T-cell (primary cell): ENCODE measurements at places on chromosomes 12 and 14. TPM values are rescaled to one million over a fixed set of nuclear protein-coding genes. Genes with fewer than 3 reads are reported as not detected.

GNPTAB gene
- total RNA-seq, result 44.9 TPM

DNA sequence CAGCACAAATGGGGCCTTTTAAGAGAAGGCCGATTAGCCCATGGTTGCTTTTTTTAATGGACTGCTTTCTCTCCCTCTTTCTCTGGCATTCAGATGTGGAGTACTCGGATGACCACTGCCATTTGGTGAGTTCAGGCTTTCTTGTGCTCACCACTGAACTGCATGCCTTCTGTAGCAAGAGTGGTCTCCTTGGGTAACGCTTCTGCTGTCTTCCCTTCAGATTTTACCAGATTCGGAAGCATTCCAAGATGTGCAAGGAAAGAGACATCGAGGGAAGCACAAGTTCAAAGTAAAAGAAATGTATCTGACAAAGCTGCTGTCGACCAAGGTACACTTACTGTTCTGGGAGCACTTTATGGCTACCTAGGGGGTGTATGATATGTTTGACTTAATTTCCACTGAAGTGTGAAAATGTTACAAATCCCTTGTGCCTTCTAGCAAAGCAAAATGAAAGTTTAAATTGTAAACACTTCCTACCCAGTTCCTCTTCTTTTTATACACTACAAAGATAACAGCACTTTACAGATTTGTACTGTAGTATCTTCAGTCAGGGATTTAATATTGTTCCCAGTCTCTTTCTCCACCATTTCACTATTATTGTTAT is 148.8 kb downstream of the PLXNC1 start:
- DNase-seq, result no peak
- no peak overlapping the region for H3K4me3 ChIP-seq
- H3K27ac ChIP-seq, result no peak overlapping the region
- peaks cover 62% of the 10 kb centered on the region for H3K36me3 ChIP-seq

DNA sequence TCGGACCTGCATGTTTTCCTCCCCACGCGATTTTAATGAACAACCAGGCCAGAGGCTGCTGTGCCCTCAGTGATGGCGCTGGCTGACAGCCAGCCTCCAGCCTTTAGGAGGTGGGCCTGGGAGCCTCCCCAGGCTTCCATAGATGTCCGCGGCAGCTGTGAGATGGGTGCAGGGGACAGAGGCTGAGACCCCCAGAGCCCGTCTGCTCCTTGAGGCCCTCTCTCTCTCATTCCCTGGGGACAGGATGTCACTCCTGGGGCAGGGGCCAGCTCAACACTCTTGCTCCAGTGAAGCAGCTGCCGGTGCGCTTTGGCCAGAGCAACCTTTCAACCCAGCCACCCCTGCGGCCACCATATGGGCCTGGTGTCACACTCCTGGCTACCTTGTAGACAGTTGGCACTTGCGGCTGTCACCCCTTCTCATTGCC is 24.8 kb downstream of the MVK start:
- no peak overlapping the region for H3K27ac ChIP-seq
- H3K36me3 ChIP-seq, result no peaks in the 10 kb centered on the region
- H3K27me3 ChIP-seq, result no peaks in the 10 kb centered on the region
- H3K4me3 ChIP-seq, result no peak overlapping the region

DNA sequence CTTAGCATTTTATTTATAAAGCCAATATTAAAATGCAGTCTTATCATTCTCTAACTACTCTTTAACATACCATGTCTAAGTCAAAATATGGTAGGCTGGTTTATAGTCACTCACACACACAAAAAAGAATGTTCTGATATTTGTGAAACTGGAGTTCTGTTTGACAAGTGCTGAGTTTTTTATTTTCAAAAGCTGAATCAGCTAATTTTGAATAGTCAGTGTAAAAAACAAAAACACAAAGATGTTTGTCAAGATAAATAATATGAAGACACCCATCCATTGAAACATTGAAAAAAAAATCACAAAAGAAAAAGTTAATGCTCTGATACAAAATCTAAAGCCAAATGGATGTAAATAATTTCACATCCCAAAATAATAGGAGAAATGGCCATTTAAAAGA is 231.5 kb downstream of the MED13L start:
- no peak overlapping the region for H3K27ac ChIP-seq
- H3K36me3 ChIP-seq, result peaks cover 3% of the 10 kb centered on the region
- no peaks in the 10 kb centered on the region for H3K27me3 ChIP-seq
- H3K4me3 ChIP-seq, result no peak overlapping the region
- peaks cover 3% of the 10 kb centered on the region for H3K4me1 ChIP-seq

OR4E2 gene
- total RNA-seq, result not detected

- H3K27ac ChIP-seq, result no peak overlapping the region
- no peaks in the 10 kb centered on the region for H3K36me3 ChIP-seq
- DNase-seq, result no peak
Measured at GRCh38 chr14:75319021-75319420, 40.4 kb downstream of the FOS start.

DNA sequence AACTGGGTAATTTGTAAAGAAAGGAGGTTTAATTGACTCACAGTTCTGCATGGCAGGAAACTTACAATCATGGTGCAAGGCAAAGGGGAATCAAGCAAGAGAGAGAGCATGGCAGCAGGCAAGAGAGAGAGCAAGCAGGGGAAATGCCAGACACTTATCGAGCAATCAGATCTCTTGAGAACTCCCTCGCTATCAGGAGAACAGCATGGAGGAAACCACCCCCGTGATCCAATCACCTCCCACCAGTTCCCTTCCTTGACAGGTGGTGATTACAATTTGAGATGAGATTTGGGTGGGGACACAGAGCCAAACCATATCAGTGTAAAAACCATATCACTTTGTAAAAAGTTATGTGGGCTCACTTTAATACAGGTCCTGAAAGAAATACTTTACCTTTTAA is 56.4 kb upstream of the NEDD1 start:
- no peak overlapping the region for H3K27ac ChIP-seq
- no peak for DNase-seq
- H3K4me1 ChIP-seq, result no peaks in the 10 kb centered on the region
- no peak overlapping the region for H3K4me3 ChIP-seq

SAMD15 gene
- total RNA-seq, result 0.25 TPM

- no peak for DNase-seq
- H3K27me3 ChIP-seq, result no peaks in the 10 kb centered on the region
- no peaks in the 10 kb centered on the region for H3K36me3 ChIP-seq
- no peak overlapping the region for H3K4me3 ChIP-seq
Measured at GRCh38 chr12:7374423-7375144, 69.4 kb downstream of the CD163L1 start.

PLEKHH1 gene
- total RNA-seq, result 0.37 TPM

CATSPERB gene
- total RNA-seq, result 3.9 TPM

ALDH1L2 gene
- total RNA-seq, result 0.51 TPM

KLHL33 gene
- total RNA-seq, result 0.07 TPM

- no peak within 1 kb of the TSS for H3K27ac ChIP-seq
- no peaks in the 10 kb centered on the region for H3K36me3 ChIP-seq
- peak; percentile 87 for DNase-seq
Measured at GRCh38 chr12:49538510-49539403, at the start of gene KCNH3. TSS of gene KCNH3 (plus strand) at chr12:49539030. CDS start at chr12:49539417, 387 bp downstream.

- no peaks in the 10 kb centered on the region for H3K36me3 ChIP-seq
- H3K4me1 ChIP-seq, result no peaks in the 10 kb centered on the region
- no peak for DNase-seq
- H3K27me3 ChIP-seq, result no peaks in the 10 kb centered on the region
- H3K27ac ChIP-seq, result no peak overlapping the region
Measured at GRCh38 chr14:46573498-46573897, 78.1 kb downstream of the RPL10L start.

DNA sequence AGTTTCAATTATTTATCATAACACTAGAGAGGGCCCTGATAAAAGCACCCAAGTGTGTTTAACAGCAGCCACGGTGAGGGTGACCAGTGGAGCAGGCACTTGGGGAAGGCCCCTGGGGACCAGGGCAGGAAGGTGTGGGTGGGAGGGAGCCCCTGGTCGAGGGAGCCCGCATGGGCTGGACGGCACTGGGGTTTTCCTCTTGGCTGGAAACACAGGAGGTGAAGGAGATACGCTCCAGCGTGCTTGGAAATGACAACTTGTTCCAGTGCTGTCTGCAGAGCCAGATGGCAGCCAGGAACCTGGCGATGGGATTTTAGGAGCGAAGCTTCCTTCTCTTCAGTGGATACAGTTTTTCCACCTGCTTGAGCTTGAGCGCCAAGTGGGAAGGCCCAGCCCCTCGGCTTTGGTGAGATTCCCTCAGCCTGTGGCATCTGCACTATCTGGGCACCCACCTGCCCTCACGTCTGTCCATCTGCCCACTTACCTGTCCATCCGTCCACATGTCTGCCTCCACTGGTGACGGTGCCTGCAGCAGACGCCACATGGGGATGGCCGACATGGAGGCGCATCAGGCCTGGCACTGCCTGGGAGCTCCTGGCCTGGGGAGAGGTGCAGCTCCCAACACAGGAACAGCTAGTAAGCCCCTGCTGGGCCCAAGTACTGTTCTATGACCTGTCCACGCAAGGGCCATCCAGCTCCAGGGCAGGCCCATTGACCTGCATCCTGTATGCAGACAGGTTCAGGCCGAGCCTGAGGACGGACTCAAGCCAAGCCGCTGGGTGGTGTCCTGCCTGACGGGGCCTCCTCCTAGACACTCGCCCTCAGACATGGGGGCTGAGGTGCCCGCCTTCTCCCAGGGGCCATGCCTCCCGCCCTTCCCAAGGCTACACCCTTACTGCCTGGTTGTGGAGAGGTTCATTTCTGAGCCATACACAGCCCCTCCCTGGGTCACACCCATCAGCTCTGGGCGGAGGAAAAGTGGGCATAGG is 192.2 kb upstream of the C14orf180 start:
- no peaks in the 10 kb centered on the region for H3K4me1 ChIP-seq
- no peak for DNase-seq
- no peaks in the 10 kb centered on the region for H3K27me3 ChIP-seq
- H3K36me3 ChIP-seq, result no peaks in the 10 kb centered on the region
- no peak overlapping the region for H3K4me3 ChIP-seq

GRCh38 chr12:90653040-90653439 is 301.9 kb downstream of the CCER1 start:
- H3K4me1 ChIP-seq, result no peaks in the 10 kb centered on the region
- no peak overlapping the region for H3K27ac ChIP-seq
- no peaks in the 10 kb centered on the region for H3K27me3 ChIP-seq

DNA sequence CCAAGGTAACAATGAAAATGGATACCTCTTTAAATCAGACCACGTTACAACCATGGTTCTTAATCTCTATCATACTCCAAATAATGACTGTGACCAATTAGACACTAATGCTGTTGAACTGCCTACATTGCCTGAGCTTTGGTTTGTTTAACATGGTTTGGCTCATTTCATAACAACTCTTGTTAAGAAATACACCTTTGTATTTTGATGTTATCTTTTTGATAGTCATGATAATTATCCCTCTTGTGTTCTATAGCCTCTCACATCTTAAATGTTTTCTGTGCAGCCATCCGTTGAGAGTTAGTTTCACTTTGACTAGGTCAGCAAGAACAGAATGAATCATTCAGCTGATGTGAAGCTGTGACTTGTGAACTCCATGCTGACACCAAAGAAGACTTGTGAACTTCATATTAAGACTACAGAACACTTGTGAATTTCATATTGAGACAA is 75.5 kb upstream of the RERGL start:
- no peaks in the 10 kb centered on the region for H3K36me3 ChIP-seq
- H3K27me3 ChIP-seq, result no peaks in the 10 kb centered on the region
- no peak overlapping the region for H3K4me3 ChIP-seq
- no peak for DNase-seq
- H3K27ac ChIP-seq, result no peak overlapping the region

- H3K27me3 ChIP-seq, result no peaks in the 10 kb centered on the region
- H3K36me3 ChIP-seq, result no peaks in the 10 kb centered on the region
- H3K27ac ChIP-seq, result no peak overlapping the region
- no peak for DNase-seq
Measured at GRCh38 chr12:13061377-13061776, 17.2 kb downstream of the FAM234B start.

GRCh38 chr14:67411820-67412421 is at the start of gene PLEK2:
TSS of gene PLEK2 (minus strand) at chr14:67412165. CDS start at chr14:67412059, 106 bp downstream.
- no peaks in the 10 kb centered on the region for H3K4me1 ChIP-seq
- H3K27me3 ChIP-seq, result no peaks in the 10 kb centered on the region
- DNase-seq, result peak; percentile 62

LHX5 gene
- total RNA-seq, result not detected

SMCO2 gene
- not detected for total RNA-seq

GRCh38 chr14:89262041-89262440 is 155.0 kb downstream of the FOXN3 start:
- H3K27me3 ChIP-seq, result no peaks in the 10 kb centered on the region
- H3K4me1 ChIP-seq, result no peaks in the 10 kb centered on the region
- no peak overlapping the region for H3K4me3 ChIP-seq
- no peaks in the 10 kb centered on the region for H3K36me3 ChIP-seq
- no peak overlapping the region for H3K27ac ChIP-seq
- no peak for DNase-seq

RFLNA gene
- total RNA-seq, result not detected

GRCh38 chr12:119804011-119804641 is 73.0 kb downstream of the CIT start:
- H3K27me3 ChIP-seq, result no peaks in the 10 kb centered on the region
- H3K4me3 ChIP-seq, result no peak overlapping the region
- DNase-seq, result no peak
- no peaks in the 10 kb centered on the region for H3K36me3 ChIP-seq
